Fibroblast of mammary gland (primary cell): ENCODE measurements at places on chromosomes 1 and 21.

- DNase-seq: peak; percentile 21
Observed at GRCh38 chr1:58699011-58699762, 675 bp downstream of the MYSM1 start.

DNA sequence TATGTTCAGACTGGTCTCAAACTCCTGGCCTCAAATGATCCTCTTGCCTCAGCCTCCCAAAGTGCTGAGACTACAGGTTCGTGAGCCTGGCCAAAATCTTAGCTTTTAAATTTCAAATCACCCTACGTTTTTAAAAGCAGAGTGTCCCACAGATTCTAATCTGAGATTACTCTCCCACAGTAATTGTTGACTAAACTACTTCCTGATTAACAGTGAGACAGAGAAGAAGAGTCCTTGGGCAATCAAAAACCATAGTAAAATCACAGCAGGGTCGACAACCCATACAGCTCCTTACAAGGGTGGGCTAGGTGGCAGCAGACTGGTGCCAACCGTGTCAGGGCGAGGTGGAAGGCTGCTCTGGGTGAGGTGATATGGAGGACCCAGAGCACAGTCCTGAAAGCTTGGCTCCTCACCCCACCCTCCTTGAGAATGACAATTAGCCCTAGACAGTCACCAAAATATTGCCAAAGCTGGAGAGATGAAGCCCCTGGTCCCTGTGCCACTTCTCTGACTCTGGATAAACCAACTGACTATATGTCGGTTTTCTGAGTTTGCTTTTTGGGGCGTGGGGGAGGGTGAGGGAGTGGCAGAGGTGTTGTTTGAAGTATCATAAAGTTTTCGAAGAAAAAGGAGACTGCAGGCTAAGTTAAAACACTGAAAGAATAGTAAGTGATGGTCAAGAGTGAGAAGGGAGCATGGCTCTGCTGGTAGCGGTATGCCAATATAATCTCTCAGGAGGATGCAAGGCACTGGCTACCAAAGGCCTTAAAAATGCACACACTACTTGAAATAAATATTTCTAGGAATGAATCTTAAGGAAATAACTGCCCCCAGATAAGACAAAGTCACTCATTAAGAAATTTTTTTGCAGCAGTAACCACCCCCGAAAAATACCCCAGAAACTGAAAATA, 86.8 kb downstream of the SLC45A1 start:
- no peak for DNase-seq

GRCh38 chr1:21704145-21704544, 35.0 kb upstream of the RAP1GAP start:
- DNase-seq: no peak

DNA sequence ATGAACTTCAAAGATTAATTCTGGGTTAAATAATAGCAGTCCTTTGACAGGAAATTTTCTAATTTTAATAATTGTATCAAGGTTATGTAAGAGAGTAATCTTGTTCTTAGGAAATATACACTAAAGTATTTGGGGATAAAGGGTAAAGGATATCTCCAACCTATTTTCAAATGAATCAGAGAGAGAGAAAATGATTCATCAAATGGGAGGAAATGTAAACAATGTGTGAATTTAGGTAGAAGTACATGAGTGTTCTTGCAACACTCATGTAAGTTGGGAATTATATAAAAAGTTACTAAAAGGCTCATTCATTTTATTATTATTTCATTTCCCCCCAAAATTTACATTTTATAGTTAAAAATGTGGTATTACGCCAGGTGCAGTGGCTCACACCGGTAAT, 20.4 kb upstream of the SIM2 start:
- no peak for DNase-seq

- no peak for DNase-seq
Observed at GRCh38 chr1:145983206-145983675, 13.1 kb downstream of the TXNIP start.

DNA sequence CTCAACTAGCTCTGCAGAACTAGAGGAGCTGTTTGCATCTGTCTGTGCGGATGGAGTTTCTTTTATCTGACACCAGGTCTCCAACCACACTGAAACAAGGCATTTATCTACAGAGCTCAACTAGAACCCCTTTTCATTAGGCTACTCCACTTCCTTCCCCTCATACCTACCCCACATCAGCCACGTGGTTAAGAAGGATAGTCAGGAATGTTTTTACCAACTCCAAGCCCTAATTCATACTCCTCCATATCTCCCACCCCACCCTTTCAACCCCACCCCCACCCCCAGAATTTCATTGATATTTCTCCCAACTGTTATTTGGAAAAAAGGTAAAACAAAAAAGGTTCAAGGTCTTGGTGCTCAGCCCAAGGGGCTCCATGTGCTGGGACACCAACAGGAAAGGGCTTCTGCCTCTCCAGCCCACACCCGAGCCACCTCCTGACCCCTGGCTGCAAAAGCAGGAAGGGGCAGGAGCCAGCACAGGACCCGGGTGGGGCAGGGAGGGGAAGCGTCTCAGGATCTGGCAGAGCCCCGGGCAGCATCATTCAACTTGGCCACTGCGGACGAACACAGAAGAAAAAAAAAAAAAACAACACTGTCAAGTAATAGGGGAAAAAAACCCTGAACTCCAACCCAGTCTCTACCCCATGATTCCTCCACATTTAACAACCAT, 7.0 kb downstream of the ENSA start:
- peak; percentile 64 for DNase-seq

- no peak for DNase-seq
Observed at GRCh38 chr1:184867866-184868689, 106.2 kb downstream of the NIBAN1 start.

GRCh38 chr1:246528933-246529731, 22.1 kb upstream of the SMYD3 start:
- DNase-seq: no peak

DNA sequence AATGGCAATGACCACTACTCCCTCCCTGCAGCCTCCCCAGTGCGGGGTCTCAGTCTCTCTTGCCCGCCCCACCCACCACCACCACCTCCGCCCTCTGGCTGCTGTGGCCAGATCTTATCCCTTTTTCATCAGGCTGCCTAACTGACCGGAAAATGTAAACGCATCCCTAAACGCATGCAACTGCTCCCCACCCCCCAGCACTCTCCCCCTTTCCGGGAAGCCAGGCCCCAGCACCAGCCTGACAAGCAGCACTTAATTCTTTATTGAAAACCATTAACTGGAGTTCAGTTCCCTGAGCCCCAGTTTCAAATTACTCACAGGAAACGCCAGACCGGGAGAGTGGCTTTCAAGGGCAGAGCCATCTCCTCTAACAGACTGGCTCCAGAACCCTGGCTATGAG, 147.7 kb downstream of the DMRTA2 start:
- no peak for DNase-seq

- peak; percentile 18 for DNase-seq
Observed at GRCh38 chr1:46533179-46533864, 18.1 kb downstream of the KNCN start.

DNA sequence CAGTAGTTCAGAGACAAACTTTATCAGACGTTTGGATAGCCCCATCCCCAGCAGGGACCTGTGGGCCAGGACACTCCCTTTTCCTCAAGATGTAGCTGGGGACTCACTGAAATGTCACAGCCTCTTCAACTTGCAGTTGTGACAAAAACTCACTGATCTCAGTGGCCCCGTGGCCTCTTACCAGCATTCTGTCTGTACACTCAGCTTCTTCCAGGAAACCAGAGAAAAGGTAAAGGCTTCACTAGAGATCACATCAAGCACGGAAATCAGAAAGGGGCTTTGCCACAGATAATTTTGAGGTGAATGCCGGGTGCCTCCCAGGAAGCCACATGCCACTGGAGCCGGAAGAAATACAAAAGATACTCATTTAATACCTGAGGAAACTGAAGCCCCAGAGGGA, 122.2 kb downstream of the CCDC185 start:
- DNase-seq: no peak
